ENCODE measurements at places on chromosomes 13 and 19.
A peak's percentile ranks its signal among the peaks of the same experiment; 100 is the strongest.

DNA sequence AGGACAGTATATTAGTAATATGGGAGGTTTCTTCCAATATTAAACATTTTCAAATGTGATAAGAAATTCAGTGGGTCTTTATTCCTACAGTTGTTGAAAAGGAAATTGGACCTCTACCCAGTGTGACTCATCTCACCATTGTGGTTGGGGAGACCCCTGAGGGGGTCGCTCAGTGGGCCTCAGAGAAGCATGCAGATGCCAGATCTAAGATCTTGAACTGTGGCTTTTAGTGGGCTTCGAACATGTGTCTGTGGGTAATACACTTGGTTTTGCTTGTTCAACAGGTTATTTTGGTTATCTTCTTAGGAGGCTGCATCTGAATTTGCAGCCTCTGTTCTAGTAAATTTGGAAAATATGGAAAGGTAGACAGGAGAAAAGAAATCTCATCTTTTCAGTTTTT is 132.3 kb downstream of the PCCA start:
- no peak for DNase-seq

- no peak for DNase-seq
These were observed 45.7 kb upstream of the F7 start for GRCh38 chr13:113059891-113060290.

- DNase-seq: no peak
These were observed 678.5 kb upstream of the PCDH20 start for GRCh38 chr13:62093984-62094780.

DNA sequence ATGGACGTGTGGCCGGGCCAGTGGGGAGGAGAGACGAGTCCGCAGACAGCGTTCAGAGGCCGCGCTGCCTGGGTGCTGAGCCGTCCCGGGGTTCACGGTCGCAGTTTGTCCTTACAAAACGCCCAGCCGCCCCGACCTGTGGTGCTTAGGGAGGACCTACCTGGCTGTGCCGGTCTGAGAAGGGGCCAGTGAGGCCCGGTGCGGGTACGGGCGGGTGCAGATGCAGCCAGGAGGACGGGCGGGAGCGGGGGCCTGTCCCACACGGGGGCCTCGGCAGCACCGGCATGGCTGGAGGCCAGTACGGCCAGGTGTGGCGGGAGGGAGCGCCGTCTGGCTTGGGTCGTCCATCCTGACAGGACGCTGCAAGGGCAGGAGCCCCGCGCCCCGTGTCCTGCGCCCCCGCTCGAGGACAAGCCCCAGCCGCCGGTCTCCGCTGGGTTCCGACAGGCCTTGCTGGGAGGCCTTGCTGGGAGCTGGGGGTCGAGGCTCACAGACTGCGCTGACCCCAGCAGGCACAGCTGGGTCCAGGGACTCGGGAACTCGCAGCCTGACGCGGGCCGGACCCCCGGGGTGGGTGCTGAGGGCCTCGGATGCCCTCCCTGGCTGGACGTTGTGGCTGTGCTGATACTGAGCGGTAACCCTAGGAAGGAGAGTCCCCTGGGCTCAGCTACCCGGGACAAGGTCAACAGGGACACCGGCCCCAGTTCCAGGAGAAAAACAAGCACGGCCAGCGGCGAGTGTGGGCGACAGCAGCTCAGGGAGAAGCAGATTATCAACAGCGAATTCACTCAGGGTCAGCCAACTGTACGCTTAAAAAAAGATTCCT is 5.3 kb upstream of the PROZ start:
- DNase-seq: peak; percentile 33

DNA sequence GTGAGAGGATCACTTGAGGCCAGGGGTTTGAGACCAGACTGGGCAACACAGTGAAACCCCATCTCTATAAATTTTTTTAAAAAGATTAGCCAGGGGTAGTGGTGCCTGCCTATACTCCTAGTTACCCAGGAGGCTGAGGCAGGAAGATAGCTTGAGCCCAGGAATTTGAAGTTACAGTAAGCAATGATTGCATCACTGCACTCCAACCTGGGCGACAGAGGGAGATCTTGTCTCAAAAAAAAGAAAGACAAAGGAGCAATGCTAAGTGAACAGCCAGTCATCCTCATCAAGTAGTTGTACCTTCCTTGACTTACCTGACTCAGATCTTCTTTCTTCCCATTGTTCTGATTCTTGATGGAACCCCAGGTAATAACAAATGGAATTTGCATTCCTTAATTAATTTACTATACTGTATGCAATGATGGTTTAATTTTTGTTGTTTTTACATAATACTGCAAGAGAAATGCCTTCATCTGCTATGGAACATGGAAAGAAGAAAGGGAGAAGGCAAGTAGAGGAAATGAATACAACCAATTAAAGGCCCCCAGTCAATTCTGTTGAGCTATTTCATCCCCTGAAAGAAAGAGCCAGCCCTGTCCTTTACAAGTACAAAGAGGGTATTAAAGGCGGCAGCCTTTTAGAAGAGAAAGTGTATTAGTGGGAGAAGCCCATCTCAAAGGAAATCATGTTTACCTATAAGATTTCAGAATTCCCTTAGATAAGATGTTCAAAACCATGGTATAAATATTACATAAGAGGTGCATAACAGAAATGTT is 316.7 kb downstream of the DIAPH3 start:
- DNase-seq: no peak

DNA sequence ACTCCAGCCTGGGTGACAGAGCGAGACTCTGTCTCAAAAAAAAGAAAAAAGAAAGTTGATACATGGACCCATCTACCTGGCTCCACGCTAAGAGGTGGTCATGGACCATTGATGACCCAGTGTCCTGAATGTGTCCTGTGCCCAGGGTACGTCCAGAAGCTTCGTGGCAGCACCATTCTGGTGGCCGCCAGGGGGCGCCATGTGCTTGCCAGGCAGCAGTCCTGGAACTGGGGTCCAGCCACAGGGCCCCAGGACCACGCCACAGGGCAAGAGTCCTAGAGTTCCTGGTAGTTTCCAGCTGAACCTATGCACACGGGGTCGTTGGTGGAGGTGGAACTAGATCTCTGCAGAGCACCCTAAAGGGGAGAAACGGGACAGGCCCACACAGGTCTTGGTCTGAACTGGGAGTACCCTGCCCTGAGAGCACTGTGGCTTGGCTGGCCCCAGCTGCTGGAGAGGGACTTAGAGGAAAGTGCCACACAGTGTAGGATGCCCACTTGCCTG is 19.9 kb upstream of the FBXO27 start:
- DNase-seq: peak; percentile 76

DNA sequence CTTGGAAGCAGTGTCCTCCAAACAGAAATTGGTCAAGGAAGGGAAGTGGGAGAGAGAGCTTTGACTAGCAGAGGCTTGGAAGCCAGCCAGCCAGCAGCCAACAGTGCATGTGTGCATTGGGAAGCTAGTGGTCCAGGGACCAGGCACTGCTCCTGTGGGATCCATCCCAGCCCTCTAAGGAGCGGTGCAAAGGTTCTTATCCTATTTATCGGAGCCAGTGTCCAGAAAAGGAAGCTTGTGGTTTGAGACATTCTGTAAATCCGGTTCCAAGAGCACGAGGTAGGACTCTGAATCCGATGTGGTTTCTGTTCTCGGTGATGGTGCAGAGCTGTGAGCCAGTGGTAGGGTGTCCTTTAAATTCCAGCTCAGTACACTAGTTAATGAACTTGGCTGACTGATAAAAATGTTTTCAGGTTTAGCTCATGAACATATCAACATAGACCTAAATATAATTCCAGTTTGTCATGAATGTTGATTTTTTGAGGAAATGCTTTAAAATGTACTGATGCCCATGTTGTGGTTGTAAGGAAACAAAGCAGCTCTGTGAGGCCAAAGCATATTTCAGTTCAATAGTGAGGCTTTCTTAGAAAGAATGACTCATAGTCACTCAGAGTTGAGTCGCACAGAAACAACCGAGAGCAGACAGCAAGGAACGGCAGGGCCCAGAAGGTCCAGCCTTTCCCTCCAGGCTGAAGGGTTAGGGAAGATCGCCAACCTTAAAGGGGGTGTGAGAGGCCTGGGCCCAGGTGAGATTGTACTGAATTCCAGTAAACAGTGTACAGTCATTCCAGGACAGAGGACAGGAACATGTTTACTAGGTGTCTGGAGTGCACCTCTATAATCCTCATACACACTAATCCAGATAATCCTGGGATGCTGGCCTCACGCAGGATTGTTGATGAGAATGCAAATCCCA is 21.5 kb upstream of the GARRE1 start:
- peak; percentile 39 for DNase-seq

DNA sequence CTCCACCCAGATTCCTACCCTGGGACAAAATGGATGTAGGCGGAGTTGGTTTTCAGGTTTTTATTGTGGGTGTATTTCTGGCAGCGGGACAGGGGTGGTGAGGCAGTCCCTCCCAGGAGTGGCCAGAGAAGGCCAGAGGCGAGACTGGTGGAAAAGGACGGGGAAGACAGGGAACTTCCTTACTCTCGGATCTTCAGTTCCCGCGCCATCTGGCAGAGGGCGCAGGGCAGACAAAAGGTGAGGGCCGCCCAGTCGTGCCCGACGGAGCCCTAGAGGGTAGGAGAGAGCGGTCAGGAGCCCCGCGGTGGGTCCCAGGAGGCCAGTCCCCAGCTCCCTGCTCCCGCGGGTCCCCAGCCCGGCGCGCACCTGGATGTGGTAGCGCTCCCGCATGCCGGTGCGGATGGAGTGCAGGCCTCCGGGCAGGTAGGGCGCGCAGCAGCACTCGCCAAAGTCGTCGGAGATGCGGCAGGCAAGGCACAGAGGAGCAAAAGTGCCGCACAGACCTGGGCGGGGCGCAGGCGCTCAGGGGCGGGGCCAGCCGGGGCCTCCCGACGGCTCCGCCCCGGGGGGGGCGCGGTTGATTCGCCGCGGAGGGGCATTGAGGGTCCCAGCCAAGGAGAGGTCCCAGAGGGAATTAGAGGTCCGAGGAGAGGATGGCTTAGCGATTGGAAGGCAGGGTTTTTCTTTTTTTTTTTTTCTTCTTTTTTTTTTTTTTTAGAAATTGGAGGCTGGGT is 3.0 kb downstream of the CNFN start:
- DNase-seq: peak; percentile 76

All from hematopoietic multipotent progenitor cell treated with erythropoietin and hydrocortisone succinate and interleukin-3 and kit ligand, for 6 days (in vitro differentiated cells).